ENCODE measurements at places on chromosomes 2 and 18. TPM values are rescaled to one million over a fixed set of nuclear protein-coding genes. Genes with fewer than 3 reads are reported as not detected.

- DNase-seq: no peak
Observed at GRCh38 chr2:144079803-144080202, 440.1 kb downstream of the ZEB2 start.

DNA sequence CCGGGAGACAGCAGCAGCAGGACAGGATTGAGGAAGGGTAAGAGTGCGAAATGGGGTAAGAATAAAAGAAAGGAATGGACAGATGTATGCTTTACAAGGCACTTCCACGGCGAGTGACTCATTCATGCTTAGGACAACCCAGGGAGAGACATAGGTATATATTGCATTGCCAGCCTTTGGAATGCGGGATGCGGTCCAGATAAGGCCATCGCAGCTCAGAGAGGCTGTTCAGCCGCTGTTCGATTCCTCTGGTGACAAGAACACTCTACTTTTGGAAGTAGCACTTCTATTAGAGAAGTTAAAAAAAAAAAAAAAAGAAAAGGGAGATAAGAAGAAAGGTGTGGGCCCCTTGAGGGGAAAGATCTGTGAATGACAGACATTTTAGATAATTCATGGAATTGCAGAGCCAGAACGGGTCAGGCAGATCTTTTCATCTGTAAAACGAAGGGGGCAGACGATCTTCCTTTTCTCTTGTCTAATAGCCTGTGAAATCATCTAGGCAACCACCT is 819 bp upstream of the NCOA1 start:
- DNase-seq: peak; percentile 47

DNA sequence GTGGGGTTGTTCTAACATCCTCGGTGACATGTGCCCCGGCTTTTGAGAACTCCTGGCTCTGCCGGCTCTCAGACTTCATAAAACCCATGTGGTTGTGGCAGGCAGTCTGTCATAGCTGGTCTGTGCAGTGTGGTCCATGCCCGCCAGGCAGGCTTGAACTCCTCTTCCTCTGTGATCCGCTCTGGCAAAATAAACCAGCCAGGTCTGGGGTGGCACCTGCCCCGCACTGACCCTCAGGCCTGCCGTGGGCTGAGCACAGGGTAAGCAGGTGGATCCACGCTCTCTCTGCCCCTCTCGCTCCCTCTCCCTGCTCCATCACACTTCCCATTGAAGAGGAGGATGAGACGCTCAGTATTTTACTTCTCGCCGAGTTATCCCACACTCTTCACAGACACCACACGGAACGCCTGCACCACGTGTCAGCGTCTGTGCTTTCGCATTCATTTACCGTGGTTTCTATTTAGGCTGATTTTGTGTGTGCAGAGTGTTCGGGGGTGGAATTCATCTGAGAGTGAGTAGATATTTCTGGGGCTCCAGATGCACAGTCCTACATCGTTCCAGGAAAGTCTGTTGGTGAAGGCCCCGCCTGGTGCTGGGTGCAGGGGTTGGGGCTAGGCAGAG is 56.4 kb downstream of the RTP5 start:
- no peak for DNase-seq

SCYGR4 gene
- not detected for polyA plus RNA-seq

Measured in CD14-positive monocyte (primary cell).